ENCODE measurements at places on chromosomes 11 and 22.

GRCh38 chr22:48112687-48113521 is 1350.5 kb downstream of the TBC1D22A start:
- no peaks in the 10 kb centered on the region for H3K27me3 ChIP-seq
- DNase-seq = no peak
- no peak overlapping the region for H3K4me3 ChIP-seq
- H3K36me3 ChIP-seq = no peaks in the 10 kb centered on the region
- H3K27ac ChIP-seq = no peak overlapping the region

DNA sequence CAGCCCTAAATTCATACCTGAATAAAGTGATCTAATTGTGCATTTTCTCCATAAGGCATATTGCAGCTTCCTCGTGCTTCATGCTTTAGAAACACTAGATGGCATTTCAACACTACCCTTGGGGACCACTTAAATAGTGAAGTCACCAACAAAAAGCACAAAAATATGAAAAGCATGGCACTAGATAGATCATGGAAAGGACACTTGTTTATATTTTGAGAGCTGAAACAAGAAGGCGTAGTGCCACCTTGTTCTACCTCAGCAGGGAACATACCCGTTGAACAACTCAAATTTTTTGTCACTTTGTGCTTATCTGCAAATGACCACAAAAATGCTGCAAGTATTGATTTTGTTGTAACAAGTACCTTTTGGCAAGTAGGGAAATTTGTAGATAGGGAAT is 8.6 kb downstream of the TBCEL start:
- H3K4me1 ChIP-seq = no peaks in the 10 kb centered on the region
- H3K27ac ChIP-seq = no peak overlapping the region
- no peak overlapping the region for H3K4me3 ChIP-seq
- no peaks in the 10 kb centered on the region for H3K36me3 ChIP-seq
- H3K27me3 ChIP-seq = no peaks in the 10 kb centered on the region

GRCh38 chr11:63880403-63880790 is 36.6 kb downstream of the RCOR2 start:
- no peaks in the 10 kb centered on the region for H3K27me3 ChIP-seq
- H3K36me3 ChIP-seq = no peaks in the 10 kb centered on the region
- no peak overlapping the region for H3K27ac ChIP-seq
- H3K4me3 ChIP-seq = no peak overlapping the region
- DNase-seq = no peak

- H3K36me3 ChIP-seq = no peaks in the 10 kb centered on the region
- no peak overlapping the region for H3K27ac ChIP-seq
- H3K4me3 ChIP-seq = no peak overlapping the region
- peak; percentile 55 for DNase-seq
- no peaks in the 10 kb centered on the region for H3K27me3 ChIP-seq
- no peaks in the 10 kb centered on the region for H3K4me1 ChIP-seq
Measured at GRCh38 chr11:121321614-121322243, 29.2 kb downstream of the SC5D start.

DNA sequence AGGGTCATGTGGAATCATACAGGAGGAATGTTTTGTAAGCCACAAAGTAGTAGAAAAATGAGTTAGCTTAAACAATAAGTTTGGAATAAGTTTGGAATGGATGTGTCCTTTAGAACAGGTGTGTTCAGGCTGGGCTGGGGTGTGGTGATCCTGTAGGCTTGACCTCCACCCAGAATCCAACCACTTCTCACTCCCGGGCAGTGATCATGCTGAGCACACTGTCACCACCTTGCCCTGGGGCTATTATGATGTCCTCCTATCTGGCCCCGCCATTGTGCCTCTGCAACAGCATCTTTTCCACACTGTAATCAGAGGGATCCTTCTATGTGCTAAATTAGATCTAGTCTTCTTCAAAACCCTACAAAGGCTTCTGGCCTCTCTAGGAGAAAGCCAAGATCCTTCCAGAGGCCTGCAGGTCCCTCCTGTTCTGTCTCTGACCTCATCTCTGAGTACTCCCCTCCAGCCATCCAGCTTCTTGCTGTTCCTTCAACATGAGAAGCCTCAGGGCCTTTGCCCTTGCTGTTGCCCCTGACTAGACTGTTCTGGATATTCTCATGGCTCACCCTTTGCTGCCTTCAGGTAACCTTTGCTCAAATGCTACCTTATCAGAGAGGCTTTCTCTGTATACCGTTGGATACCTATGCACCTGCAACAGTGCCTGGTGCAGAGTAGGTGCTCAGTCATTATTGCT is 18.8 kb upstream of the ACCSL start:
- H3K36me3 ChIP-seq = no peaks in the 10 kb centered on the region
- H3K27me3 ChIP-seq = no peaks in the 10 kb centered on the region
- no peak for DNase-seq
- H3K4me1 ChIP-seq = no peaks in the 10 kb centered on the region
- no peak overlapping the region for H3K4me3 ChIP-seq

DNA sequence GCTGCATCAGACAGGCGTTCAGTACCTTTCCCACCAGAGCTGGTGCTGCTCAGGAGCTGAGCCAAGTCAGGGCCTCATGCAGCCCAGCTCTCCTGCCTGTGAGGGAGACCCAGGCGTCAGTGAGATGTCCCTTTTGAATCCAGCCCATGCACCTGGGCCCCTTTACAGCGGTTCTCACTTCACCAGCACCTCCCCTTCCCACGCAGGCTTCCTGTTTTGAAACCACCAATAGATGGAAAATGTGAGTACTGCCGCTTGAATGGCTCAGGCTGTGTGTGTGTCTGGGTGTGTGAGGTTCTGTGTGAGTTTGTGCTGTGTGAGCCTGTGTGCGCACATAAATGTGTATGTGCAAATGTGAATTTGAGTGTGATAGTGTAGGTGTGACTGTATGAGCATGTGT is 88.4 kb downstream of the UBASH3B start:
- peak overlapping the region; percentile 20 for H3K27ac ChIP-seq
- H3K4me3 ChIP-seq = no peak overlapping the region
- peak; percentile 44 for DNase-seq
- no peaks in the 10 kb centered on the region for H3K27me3 ChIP-seq
- H3K4me1 ChIP-seq = peaks cover 5% of the 10 kb centered on the region
